ENCODE measurements at places on chromosomes 16 and 17. TPM values are rescaled to one million over a fixed set of nuclear protein-coding genes. Genes with fewer than 3 reads are reported as not detected.

CANT1 gene
- 74.4 TPM for total RNA-seq

SIAH1 gene
- total RNA-seq, result 14.9 TPM

DNA sequence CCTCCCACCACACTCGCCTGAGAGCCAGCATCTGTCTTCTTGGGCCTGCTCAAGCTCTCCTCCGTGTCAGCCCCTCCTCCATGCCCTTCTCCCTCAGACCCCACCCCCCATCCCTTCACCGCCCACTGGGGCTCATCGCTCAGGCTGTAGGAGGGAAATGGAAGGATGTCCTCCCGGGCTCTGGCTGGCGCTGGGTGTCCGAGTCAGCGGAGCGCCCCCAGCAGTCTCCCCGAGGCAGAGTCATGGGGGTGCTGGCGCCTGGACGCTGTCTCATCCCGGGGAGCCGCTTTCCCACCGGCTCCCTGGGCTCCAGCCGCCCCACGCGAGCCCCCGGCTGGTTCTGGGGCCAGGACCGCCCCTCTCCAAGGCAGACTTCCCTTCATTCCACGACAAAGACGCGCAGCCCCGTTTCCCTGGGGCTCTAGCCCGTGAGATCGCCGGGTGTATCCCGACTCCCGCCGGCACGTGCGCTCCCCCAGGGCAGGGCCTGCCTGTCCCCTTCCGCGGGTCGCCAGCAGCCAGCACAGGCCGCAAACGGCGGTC is 428 bp upstream of the ANTKMT start:
- DNase-seq, result peak; percentile 59
- H3K36me3 ChIP-seq, result no peaks in the 10 kb centered on the region
- peaks cover 25% of the 10 kb centered on the region for H3K4me1 ChIP-seq
- peak overlapping the region; percentile 77 for H3K27ac ChIP-seq

DNA sequence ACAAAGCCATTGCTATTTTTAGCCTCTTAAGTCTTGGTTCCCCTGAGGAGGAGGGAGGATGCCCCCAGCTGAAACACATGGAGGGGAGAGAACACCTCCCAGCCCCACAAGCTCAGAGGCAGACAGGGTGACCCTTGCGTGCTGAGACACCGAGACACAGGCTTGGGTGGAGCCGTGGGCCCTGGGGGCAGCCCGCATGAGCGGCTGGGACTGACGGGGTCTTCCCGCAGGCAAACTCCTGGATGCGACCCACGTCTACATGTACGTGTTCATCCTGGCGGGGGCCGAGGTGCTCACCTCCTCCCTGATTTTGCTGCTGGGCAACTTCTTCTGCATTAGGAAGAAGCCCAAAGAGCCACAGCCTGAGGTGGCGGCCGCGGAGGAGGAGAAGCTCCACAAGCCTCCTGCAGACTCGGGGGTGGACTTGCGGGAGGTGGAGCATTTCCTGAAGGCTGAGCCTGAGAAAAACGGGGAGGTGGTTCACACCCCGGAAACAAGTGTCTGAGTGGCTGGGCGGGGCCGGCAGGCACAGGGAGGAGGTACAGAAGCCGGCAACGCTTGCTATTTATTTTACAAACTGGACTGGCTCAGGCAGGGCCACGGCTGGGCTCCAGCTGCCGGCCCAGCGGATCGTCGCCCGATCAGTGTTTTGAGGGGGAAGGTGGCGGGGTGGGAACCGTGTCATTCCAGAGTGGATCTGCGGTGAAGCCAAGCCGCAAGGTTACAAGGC is 9.8 kb downstream of the SLC16A3 start:
- peak; percentile 88 for DNase-seq
- H3K4me1 ChIP-seq, result peaks cover 65% of the 10 kb centered on the region
- H3K27ac ChIP-seq, result peak overlapping the region; percentile 71
- no peaks in the 10 kb centered on the region for H3K27me3 ChIP-seq
- H3K4me3 ChIP-seq, result peak overlapping the region; percentile 59
- H3K36me3 ChIP-seq, result peaks cover 51% of the 10 kb centered on the region

DNA sequence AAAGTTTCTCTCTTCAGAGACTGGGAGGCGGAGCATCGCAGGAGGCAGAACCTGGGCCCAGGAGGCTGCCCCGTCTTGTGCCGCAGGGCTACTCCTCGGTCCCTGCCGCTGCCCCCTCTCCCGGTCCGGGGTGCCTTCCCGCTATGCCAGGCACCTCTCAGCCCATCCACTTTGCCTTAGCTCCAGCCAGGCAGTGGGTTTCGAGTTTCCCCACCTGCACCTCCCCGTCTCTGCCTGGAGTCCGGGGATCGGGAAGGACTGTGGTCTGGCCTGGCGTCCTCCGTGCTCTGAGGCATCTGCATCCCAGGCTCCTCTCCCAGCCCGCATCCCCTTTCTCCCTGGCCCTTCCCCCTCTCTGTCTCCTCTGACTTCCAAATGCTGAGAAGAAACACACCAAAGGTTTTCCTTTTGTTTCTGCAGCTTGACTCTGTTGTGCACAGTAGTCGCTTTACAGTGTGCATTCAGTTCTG is 26.8 kb upstream of the PIK3R6 start:
- H3K27ac ChIP-seq, result no peak overlapping the region
- DNase-seq, result no peak
- H3K4me3 ChIP-seq, result no peak overlapping the region
- H3K27me3 ChIP-seq, result no peaks in the 10 kb centered on the region

HEATR9 gene
- total RNA-seq, result 1.1 TPM

CRHR1 gene
- total RNA-seq, result not detected

- H3K36me3 ChIP-seq, result no peaks in the 10 kb centered on the region
- no peak for DNase-seq
- peak overlapping the region; percentile 40 for H3K4me3 ChIP-seq
- H3K27me3 ChIP-seq, result peaks cover 22% of the 10 kb centered on the region
Observed at GRCh38 chr17:1627182-1627981, 1.3 kb downstream of the SLC43A2 start.

CCL2 gene
- total RNA-seq, result not detected

HCRT gene
- total RNA-seq, result not detected

CTRL gene
- 5.5 TPM for total RNA-seq

DNA sequence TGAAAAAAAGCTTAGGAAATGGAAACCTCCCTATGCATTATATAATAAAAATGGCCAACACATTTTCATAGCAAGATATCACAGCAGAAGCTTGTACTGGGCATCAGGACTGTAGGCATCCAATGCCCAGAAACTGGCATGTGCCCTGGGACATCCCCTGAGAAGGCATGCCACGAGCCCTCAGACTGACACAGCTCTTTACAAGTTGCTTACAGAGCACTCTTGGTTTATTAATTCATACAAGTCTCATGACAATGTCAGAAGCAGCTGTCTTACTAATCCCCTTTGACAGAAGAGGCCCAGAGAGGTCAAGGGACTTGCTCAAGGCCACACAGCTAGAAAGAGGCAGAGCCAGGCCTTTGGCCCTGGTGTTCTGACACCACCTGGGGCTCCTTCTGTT is 5.6 kb upstream of the CCL2 start:
- no peaks in the 10 kb centered on the region for H3K4me1 ChIP-seq
- peaks cover 14% of the 10 kb centered on the region for H3K27me3 ChIP-seq
- no peaks in the 10 kb centered on the region for H3K36me3 ChIP-seq
- no peak for DNase-seq
- no peak overlapping the region for H3K27ac ChIP-seq

TMEM98 gene
- total RNA-seq, result not detected

- peak within 1 kb of the TSS; percentile 73 for H3K4me3 ChIP-seq
- H3K36me3 ChIP-seq, result no peaks in the 10 kb centered on the region
- peaks cover 18% of the 10 kb centered on the region for H3K4me1 ChIP-seq
- peak within 1 kb of the TSS; percentile 76 for H3K27ac ChIP-seq
- H3K27me3 ChIP-seq, result peaks cover 80% of the 10 kb centered on the region
Observed at GRCh38 chr17:48626245-48627117, at the start of gene HOXB9. Gene HOXB9 (minus strand): TSS chr17:48626358. CDS start chr17:48626269, 89 bp downstream.

DNA sequence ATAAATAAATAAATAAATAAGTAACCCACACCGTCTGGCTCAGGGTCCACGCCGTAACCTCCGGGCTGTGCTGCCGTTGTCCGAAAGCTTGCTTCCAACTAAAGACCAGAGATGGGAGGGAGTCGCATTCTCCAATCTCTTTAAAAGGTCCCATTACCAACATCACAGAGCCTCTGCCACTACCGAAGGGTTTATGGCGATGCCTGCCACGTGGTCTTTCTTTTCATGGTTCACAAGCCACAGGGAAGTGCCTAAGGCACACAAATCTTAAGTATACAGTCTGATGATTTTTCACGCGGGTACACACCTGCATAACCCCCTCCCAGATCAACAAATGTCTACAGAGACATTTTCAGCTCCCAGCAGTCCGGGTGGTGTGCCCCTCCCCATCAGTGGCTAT is 1.4 kb downstream of the COTL1 start:
- H3K4me3 ChIP-seq, result peak overlapping the region; percentile 98
- H3K36me3 ChIP-seq, result peaks cover 53% of the 10 kb centered on the region
- peaks cover 6% of the 10 kb centered on the region for H3K27me3 ChIP-seq
- peak; percentile 51 for DNase-seq

DNA sequence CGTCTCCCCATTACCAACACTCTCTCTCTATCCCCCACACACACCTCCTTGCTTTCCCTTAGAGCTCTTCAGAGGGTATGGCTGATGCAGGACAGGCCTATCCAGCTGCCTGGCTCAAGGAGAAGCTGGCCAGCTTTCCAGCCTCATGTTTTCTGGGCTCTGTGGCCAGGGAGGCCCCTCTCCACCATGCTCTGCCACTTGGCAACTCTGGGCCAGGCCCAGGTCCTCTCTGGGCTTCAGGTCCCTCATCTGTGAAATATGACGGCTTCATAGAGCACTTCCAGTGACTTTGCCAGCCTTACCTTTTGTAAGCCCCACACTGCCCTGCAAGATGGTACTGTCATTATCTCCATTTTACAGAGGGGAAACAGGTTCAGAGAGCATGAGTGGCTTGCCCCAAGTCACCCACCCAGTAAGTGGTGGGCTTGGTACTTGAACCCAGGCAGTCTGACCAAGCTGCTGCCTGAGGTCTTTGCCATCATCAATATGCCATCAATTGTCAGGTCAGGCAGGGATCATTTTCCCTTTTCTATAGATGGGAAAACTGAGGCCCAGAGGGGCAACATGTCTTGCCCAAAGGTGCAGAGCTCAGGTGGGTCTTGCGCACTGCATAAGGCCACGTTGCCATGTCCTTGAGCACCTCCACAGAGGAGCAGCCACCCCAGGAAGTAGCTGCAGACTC is 548 bp upstream of the ADGRG5 start:
- H3K4me1 ChIP-seq, result peaks cover 80% of the 10 kb centered on the region
- no peaks in the 10 kb centered on the region for H3K27me3 ChIP-seq
- peak overlapping the region; percentile 84 for H3K27ac ChIP-seq
- H3K4me3 ChIP-seq, result peak overlapping the region; percentile 85

DNA sequence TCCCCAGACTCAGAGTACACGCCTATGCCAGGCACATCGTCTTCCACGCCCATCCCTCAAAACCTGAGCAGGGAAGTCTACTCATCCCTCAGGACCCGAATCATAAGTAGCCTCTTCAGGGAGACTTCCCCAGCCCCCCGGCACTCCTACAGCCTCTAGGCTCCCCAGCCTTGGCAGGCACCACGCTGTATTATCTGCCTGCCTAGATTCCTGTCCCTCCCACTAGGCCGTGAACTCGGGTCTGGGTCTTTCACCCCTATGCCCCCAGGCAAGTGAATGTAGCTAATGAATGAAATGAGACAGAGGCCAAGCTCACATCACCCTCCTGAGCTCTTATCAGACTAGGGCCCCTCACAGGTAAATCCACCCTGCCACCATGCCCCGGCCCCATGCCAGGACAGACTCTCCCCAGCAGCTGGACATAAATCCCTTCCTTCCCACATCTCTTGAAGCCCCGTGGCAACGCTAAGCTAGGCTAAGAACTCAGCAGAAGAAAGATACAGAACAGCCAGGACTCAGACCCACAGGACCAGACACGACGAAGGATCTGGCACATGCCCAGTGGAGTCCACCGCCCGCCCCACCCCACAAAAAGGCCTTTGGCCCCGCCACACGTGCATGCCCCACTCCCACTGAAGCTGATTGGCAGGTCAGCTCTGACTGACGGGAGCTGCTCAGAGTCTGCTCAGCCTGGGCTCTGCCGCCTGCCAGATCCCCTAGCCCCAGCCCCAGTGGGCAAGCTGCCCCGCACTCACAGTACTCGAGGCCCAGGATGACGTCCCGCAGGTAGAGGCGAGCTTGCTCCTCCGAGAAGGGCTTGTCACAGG is 13.0 kb downstream of the CAMKK1 start:
- H3K4me1 ChIP-seq, result peaks cover 9% of the 10 kb centered on the region
- no peak for DNase-seq
- H3K27me3 ChIP-seq, result no peaks in the 10 kb centered on the region
- no peak overlapping the region for H3K4me3 ChIP-seq
- H3K27ac ChIP-seq, result no peak overlapping the region
- H3K36me3 ChIP-seq, result peaks cover 4% of the 10 kb centered on the region

RAMP2 gene
- not detected for total RNA-seq

DNA sequence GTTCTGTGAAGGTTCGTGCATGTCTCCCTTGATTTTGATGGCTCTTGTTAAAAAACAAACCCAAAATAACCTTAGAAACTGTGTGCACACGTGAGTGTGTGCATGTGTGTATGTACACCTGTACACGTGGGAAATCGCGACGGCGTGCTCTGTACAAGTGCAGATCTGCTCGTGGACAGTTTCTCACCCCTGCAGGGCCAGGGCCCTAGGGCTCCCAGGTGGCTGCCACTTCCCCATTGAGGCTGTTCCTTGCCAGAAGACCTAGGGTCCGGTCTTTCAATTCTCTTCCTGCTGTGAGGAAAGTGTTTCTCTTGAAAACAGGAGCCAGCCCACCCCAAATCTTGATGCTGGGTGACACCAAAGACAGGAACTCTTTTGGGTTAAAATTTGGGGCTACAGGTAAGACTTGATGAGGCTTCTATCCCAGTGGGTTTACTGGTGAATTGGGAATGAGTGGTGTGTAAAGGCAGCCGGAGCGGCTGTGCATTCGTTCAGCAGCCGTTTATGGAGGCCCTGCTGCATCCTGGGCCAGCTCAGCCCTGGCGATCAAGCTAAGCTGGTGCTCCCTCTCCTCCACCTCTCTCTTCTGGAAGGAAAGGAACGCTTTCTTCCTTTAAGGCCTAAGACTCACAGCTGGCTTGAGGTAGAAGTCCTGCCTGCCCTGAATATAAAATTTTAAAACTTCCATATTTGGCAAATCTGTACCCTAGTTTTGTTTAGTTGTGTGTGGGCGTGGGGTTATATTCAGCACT is 137.9 kb downstream of the CLEC16A start:
- H3K4me1 ChIP-seq, result peaks cover 90% of the 10 kb centered on the region
- no peak overlapping the region for H3K4me3 ChIP-seq
- no peaks in the 10 kb centered on the region for H3K27me3 ChIP-seq
- H3K27ac ChIP-seq, result peak overlapping the region; percentile 47

FGF11 gene
- total RNA-seq, result 18.8 TPM

DNA sequence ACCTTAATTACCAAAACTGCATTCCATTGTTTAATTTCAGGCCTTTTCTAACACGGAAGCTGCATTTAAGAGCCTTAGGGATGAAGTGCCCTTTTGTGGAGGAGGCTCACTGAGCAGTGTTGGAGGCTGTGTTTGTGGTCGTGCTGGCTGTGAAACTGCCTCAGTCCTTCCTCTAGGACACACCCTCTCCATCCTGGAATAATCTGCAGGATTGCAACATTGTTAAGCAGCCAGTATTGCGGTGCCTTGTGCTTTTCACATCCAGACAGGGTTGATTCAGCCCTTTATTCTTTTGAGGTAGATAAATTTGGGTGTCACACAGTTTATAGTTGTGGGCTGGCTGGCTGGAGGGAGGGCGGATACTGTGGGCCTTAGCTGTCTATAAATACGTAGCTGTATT is 141.6 kb downstream of the CDRT15L2 start:
- no peaks in the 10 kb centered on the region for H3K4me1 ChIP-seq
- no peaks in the 10 kb centered on the region for H3K36me3 ChIP-seq
- peaks cover 7% of the 10 kb centered on the region for H3K27me3 ChIP-seq
- no peak for DNase-seq

DNASE1L2 gene
- total RNA-seq, result 3.3 TPM

Data from activated CD8-positive, alpha-beta T cell treated with anti-CD3 and anti-CD28 coated beads, Interleukin-2, amount 10 ng/mL, durations not matched to agents 7 days and 5 days (primary cell).